T-helper 1 cell treated with Interleukin-12 subunit alpha and Interleukin-12 subunit beta and Interleukin-4 antibody, amounts not matched to agents 30 ng/mL and 1 ng/mL, for 36 hours (primary cell): ENCODE measurements at places on chromosomes 13 and 19. TPM values are rescaled to one million over a fixed set of nuclear protein-coding genes. Genes with fewer than 3 reads are reported as not detected.

Gene TMEM190
- not detected in 2 replicates for total RNA-seq

Gene APLP1
- 1.7 and 3.6 TPM in 2 replicates for total RNA-seq

Gene FGF22
- total RNA-seq: 0.15 TPM in 1 of 2 replicates, not detected in the other

Gene ANKRD27
- total RNA-seq: 37.3 and 40.0 TPM in 2 replicates

Gene ERICH6B
- total RNA-seq: not detected in 2 replicates

Gene LILRA5
- not detected in 2 replicates for total RNA-seq

Gene TSHZ3
- 2.2 and 2.9 TPM in 2 replicates for total RNA-seq

Gene MEIOSIN
- not detected in 2 replicates for total RNA-seq

Gene PDX1
- total RNA-seq: not detected in 2 replicates

Gene NRTN
- 0.32 and 0.64 TPM in 2 replicates for total RNA-seq

Gene NTN5
- 0.51 and 0.81 TPM in 2 replicates for total RNA-seq

Gene TSKS
- total RNA-seq: 3.5 and 4.0 TPM in 2 replicates

Gene GRIN2D
- 0.25 and 0.32 TPM in 2 replicates for total RNA-seq

Gene C2CD4C
- 0.12 TPM in 1 of 2 replicates, not detected in the other for total RNA-seq

Gene CD37
- total RNA-seq: 229 and 231 TPM in 2 replicates

Gene LINGO3
- 0.32 and 0.41 TPM in 2 replicates for total RNA-seq

Gene MBD3L2
- not detected in 2 replicates for total RNA-seq

Gene CNN1
- not detected in 2 replicates for total RNA-seq

Gene ZNF358
- 5.3 and 5.9 TPM in 2 replicates for total RNA-seq

Gene SPTBN4
- 0.15 TPM in 2 replicates for total RNA-seq

Gene GTPBP3
- total RNA-seq: 32.3 and 36.9 TPM in 2 replicates

Gene PNMA8A
- total RNA-seq: not detected in 2 replicates

Gene ZNF835
- 0.10 and 0.20 TPM in 2 replicates for total RNA-seq

Gene LILRB3
- 3.9 and 5.0 TPM in 2 replicates for total RNA-seq

Gene PCDH9
- total RNA-seq: 0.07 and 0.10 TPM in 2 replicates

Gene SMIM44
- total RNA-seq: not detected in 2 replicates

Gene MISP3
- 1.5 and 1.8 TPM in 2 replicates for total RNA-seq

Gene CLN5
- total RNA-seq: 17.2 and 18.2 TPM in 2 replicates

Gene THSD8
- 13.0 and 24.6 TPM in 2 replicates for total RNA-seq

Gene RPL13A
- 2,098 and 2,177 TPM in 2 replicates for total RNA-seq

Gene IL12RB1
- total RNA-seq: 128 and 131 TPM in 2 replicates

Gene TMC4
- 4.6 and 4.9 TPM in 2 replicates for total RNA-seq

Gene IL4I1
- 10.3 and 10.4 TPM in 2 replicates for total RNA-seq

Gene TMEM272
- total RNA-seq: 0.34 TPM in 1 of 2 replicates, not detected in the other

Gene GNG14
- total RNA-seq: not detected in 2 replicates

Gene CD209
- total RNA-seq: not detected in 2 replicates

Gene CGB5
- total RNA-seq: not detected in 2 replicates

Gene SYCN
- total RNA-seq: not detected in 2 replicates

Gene ZNF57
- total RNA-seq: 1.8 TPM in 2 replicates

Gene HCST
- 101 and 108 TPM in 2 replicates for total RNA-seq

Gene PROZ
- total RNA-seq: 0.15 TPM in 1 of 2 replicates, not detected in the other

Gene NKPD1
- total RNA-seq: 0.07 and 0.22 TPM in 2 replicates

Gene ZNF491
- 0.44 and 1.1 TPM in 2 replicates for total RNA-seq

Gene MBD3L2B
- not detected in 2 replicates for total RNA-seq
